Aorta (tissue), 5 donors: ENCODE measurements at places on chromosomes 3 and 15. TPM values are rescaled to one million over a fixed set of nuclear protein-coding genes. Genes with fewer than 3 reads are reported as not detected.

DNA sequence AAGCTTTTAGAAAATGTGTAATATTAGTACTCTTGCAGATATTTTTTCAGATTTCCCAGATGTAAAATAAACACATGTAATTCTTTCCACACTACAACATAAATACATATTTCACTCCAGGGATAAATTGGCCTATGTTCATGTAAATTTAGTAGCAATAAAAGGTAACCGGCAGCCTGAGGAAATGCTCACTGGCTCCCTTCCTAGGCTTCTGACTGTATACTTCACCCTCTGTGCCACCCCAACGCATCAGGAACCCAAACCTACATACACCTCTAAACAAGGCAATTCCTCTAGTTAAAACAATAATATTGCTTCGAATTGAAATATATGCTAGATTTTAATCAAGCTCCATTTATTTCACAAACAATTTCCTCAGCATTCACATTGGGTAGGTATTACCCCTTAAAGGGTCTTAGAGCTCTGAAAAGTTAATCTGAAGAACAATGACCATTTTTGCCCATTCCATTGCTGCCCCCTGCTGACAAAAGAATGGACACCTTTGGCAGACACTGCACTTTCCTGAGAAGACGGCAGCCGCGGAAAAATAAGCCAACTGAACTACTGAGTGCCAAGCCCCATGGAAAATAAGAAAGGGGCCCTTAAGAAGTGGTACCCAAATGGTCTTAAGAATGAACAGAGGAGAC is 212.5 kb downstream of the OSBPL10 start:
- no peak for DNase-seq

DNA sequence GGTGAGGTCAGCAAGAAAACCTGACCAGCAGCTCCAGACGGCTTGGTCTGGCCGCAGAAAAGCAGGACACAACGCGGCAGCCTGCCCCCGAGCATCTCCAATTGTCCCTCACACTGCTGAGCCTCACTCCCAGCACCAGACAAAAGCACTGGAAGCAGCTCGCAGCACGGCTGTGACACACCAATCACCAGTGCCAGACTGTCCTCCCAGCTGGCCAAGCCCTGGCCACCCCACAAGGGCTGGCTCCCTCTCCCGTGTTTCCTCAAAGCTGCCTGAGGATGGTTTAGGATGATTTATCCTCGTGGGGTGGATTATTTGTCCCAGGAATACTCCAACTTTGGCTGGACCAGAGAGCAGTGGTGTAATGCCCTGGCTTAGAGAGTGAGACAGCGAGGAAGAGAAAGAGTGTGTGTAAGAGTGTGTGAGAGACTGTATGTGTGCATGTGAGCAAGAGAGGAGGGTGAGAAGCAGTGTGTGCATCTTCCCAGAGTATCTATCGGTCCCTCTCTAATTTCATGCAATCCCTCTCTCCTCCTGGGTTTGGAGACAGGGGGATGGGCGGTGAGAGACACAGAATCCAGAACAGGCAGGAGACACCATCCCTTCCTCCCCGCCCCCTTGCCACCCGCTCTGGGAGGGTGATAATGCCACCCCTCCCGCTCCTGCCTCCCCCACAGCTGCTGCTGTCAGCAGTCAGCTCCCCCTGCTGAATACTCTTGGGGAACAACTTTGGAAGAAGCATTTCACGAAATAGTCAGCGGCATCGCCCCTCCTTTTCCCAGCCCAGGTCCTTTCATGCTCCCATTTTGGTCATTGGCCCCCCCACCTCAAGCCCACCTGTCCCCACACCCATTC is 34.2 kb downstream of the SEMA5B start:
- DNase-seq, result peak; percentile 84

DNA sequence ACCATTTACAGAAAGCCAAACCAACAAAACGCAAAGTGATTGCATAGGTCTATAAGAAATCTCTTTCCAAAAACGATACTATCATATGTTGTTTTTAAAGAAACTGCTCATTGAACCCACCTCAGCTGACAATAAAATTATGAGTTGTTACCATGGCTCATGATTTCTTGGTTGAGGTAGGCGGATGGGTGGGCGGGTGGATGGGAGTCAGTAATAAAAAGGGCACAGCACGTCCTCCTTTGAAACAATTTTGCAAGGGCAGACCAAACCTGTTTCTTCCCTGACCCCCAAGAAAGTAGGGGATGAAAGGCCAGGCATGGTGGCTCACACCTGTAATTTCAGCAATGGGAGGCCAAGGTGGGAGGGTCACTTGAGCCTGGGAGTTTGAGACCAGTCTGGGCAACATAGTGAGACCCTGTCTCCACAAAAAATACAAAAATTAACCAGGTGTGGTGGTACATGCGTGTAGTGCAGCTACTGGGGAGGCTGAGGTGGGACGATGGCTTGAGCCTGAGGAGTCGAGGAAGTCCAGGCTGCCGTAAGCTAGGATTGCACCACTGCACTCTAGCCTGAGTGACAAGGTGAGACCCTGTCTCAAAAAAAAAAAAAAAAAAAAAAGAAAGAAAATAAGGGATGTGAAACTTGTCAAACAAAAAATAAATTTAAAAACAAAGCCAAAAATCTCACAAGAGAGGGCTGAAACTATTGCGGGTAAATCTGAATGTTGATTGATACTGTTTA is 2.1 kb downstream of the ABHD10 start:
- DNase-seq, result no peak

GRCh38 chr3:10758304-10759037 is 57.6 kb upstream of the SLC6A11 start:
- no peak for DNase-seq

GRCh38 chr15:85865070-85865684 is 70.5 kb upstream of the KLHL25 start:
- no peak for DNase-seq

- no peak for DNase-seq
Observed at GRCh38 chr3:69766638-69767037, 27.4 kb downstream of the MITF start.

- DNase-seq, result no peak
Observed at GRCh38 chr15:101124731-101125451, 127.0 kb downstream of the CHSY1 start.

- no peak for DNase-seq
Observed at GRCh38 chr3:15934389-15935195, 136.8 kb upstream of the ANKRD28 start.

- no peak for DNase-seq
Observed at GRCh38 chr3:49482766-49483165, 12.7 kb downstream of the DAG1 start.

DNA sequence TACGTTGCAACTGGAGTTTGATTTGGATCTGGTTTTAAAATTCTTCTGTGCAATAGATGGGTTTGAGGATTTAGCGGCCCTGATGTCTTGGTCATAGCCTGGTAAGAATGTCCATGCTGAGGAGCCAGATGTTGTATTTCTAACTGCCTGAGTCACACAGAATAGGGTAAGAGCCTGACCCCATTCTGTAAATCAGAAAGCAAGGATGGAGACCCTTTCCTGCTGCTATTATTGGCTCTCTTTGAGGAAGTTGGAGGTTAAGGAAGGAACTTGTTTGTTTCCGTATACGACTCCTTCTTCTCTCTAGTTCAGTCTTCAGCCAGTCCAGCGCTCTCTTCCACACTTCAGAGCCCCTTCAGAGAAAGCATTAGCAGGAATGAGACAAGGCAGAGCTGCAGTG is 65.1 kb downstream of the HCN4 start:
- no peak for DNase-seq

- peak; percentile 69 for DNase-seq
Observed at GRCh38 chr3:148697306-148698189, at the start of gene AGTR1. TSS of gene AGTR1 (plus strand) at chr3:148697903. CDS start at chr3:148741036, 43,133 bp downstream.

DNA sequence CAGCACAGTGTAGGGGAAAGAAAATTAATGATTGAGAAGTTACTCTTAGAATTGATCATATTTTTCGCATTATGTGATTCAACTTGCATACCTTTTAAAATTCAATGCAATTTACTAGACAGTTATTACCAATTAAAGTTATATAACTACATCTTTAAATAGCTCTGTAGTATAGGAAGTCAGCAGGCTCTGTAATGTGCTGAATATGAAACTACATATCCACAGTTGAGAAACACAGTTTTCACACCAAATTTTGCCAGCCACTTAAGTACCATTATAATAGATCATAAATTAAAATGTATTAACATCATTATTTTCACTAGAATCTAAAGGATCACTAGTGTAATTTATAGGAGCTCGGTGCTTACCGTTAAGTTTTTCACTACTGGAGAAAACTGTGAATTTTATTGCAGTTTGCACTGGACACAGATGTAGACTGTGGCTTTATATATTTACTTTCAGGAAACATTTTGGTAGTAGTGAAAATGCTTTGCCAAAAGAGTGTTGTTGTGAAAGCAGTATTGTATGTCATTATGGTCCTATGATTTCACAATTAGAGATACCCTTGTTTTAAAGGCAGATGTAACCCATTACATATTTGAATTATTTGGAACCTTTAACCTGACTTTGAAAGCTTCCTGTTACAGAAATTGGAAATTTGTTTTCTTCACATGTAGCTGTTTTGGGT is 113.6 kb downstream of the PLCL2 start:
- no peak for DNase-seq

DNA sequence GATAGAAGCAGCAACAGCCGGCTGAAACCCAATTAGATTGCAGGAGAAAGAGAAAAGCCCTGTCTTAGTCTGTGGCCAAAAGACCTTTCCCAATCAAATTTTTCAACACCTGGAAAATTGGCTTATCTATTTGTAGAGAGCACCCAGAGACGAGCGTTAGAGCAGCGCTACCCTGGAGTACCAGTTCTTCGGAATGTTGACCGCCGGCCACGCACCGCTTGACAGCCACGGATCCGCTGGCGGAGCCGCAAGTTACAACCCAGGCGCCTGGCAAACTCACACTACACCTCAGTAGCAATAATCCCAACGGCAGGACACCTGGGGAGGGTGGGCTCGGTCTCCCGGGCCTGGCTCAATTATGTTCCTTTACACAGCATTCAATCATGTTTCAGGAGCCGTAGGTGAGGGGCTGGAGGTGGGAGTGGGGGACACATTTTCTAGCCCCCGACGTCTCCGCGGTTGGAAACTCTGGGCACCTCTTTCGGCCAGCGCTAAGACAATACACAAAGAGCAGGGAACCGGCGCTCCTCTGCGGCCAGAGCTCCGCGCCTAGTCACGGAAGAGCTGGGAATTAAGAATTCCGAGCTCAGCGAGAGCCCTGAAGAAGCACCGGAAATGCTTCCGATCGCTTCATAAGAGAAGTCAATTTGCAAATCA is 1.2 kb downstream of the MB21D2 start:
- peak; percentile 78 for DNase-seq

DNA sequence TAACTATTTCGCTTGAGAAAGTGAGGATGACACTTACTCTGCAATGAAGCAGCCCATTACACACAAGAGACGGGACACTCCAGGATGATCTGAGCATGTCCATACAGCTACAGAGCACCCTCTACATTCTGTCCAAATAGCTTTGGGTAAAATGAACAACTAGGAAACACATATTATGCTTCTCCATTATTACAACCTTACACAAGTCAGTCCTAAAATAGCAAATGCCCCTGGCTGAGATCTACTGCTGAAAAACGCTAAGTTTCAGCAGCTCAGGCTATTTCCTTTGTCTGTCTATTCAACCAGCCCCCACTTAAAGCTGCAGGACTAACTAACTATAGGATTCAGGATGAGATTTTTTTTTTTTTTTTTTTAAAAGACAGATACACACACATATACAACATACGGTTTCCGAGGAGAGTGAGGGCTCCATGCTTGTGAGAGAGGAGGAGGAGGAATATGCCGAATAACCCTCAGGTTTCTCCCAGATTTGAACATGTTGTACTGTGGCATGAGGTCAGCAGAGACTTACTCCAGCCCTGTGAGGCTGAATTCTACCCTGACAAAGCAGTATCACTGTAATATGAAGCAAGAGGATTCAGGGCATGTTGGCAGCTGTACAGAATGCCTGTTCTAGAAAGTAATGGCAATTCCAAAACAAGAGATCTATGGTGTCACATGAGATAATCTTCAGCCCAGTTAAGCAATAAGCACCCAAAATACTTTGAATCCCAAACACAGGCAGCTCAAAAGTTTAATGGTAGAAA is 117.3 kb upstream of the PLXND1 start:
- no peak for DNase-seq

- no peak for DNase-seq
Observed at GRCh38 chr3:184731786-184732537, 20.1 kb upstream of the MAGEF1 start.

DNA sequence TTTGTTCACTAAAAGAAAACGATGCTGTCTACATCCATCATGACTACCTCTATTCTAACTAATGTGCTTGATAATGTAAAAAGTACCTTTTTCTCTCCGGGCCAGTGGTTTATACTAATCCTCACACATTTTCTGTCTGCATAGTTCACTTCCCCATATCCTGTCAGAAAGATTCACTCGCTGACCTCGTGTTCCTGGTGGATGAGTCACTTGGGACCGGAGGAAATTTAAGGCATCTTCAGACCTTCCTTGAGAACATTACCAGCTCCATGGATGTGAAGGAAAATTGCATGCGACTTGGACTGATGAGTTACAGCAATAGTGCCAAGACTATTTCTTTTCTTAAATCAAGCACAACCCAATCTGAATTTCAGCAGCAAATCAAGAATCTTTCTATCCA is 33.8 kb downstream of the COL6A5 start:
- DNase-seq, result no peak

PLA2G4B gene
- 11.1 TPM for total RNA-seq

GUCA1C gene
- total RNA-seq, result not detected

ARHGAP31 gene
- total RNA-seq, result 65.0 TPM

CLEC3B gene
- 96.9 TPM for total RNA-seq

RAB6B gene
- 12.0 TPM for total RNA-seq

NCEH1 gene
- 10.2 TPM for total RNA-seq

PLSCR2 gene
- 1.0 TPM for total RNA-seq
